ENCODE measurements at places on chromosomes 1 and 21.

- DNase-seq, result no peak
These were observed 1.3 kb downstream of the CELSR2 start for GRCh38 chr1:109250454-109251276.

DNA sequence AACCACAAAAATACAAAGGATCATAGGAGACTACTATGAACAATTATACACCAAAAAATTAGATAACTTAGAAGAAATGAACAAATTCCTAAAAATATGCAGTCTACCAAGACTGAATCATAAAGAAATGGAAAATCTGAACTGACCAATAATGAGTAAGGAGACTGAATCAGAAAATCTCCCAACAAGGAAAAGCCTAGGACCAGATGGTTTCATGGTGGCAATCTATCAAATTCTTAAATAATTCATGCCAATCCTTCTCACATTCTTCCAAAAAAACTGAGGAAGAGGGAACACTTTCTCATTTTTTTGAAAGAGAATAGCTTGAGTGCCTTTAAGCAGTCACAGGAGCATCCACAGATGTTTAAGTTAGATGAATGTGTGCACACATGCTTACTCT is 31.8 kb upstream of the DISP1 start:
- DNase-seq, result no peak

DNA sequence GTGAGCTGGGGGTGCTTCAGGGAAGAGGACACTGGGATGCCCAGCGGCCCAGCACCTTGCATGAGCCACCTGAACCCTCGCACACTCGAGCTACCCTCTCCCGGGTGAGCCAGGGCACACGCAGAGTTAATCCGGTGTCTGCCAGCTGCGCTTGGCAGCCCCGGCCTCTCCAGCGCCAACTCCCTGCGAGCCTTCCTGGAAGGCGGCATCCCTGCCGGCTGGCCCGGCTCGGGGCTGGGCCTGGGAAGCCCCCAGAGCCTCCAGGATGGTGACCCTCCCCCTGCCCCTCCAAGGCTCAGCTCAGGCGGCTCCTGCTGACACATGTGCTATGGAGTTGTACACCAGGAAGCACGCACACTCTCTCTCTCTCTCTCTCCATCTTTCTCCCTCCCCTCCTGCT is 48.7 kb downstream of the RAP1GAP start:
- no peak for DNase-seq

GRCh38 chr21:38917043-38917774 is 111.5 kb downstream of the ETS2 start:
- DNase-seq, result no peak

DNA sequence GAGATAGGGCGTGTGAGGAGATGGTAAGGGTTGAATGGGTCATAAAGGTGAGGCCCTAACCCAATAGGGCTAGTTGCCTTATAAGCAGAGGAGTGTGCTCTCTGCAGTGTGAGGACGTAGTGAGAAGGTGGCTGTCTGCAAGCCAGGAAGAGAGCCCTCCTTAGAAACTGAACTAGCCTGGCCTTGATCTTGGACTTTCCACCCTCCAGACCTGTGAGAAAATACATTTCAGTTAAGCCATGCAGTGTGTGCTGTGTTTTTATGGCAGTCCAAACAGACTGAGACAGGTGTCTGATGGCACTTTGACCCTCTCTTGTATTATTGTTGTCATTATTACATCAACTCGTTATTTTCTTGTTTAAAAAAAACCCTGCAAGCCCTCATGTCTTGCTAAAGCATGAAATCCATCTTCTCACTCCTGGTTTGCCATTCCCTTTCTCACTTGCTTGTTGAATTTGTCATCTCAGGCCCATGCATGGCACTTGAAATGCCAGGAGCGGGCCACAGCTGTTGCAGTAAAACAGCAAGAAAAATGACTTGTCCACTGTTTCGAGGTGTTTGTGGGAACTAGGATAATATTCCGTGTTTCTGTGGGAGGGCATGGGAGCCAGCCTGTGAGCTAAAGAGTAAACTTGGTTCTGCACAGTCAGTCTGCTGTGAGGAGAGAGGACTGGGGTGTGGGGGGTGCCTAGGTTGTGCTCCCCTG is 78.6 kb downstream of the STUM start:
- no peak for DNase-seq

DNA sequence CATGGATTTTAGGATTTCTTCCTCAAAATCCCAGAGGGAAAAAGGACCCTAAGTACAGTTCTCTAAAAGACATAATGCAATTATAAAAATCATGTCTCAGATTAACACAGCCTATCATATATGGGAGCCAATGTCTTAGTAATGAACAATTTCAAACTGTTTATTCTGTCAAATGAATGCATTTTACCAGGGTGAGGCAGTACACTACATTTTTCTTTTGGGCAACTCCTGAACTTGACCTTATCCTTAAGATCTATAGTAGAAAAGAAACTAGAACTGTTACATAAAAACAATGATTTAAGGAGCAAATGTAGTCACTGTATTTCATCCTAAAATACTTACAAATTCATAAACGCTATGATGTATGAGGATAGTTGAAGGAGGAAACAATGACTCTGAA is 226.3 kb upstream of the B3GALT2 start:
- DNase-seq, result no peak

- DNase-seq, result peak; percentile 50
These were observed 50.0 kb downstream of the SLC37A1 start for GRCh38 chr21:42563686-42564085.

DNA sequence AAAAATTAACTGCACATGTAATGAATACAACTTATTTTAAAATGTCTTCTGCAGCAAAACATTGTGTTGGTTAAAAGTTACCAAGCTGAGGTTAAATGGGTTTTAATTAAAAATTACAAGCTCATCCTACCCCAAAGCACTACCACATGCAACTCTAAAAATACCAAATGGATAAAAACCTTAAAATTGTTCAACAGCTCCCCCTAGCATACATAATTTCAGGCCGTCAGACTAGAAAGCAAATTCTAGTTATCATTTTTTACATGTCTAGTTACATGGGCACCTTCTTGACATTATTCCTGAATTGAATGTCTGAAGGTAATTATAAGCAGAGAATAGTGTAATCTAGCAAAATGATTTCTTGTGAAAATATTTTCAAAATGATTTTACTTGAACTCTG is 176.5 kb downstream of the C1orf21 start:
- DNase-seq, result no peak

- DNase-seq, result no peak
These were observed 77.0 kb downstream of the ATF6 start for GRCh38 chr1:161843156-161843555.

DNA sequence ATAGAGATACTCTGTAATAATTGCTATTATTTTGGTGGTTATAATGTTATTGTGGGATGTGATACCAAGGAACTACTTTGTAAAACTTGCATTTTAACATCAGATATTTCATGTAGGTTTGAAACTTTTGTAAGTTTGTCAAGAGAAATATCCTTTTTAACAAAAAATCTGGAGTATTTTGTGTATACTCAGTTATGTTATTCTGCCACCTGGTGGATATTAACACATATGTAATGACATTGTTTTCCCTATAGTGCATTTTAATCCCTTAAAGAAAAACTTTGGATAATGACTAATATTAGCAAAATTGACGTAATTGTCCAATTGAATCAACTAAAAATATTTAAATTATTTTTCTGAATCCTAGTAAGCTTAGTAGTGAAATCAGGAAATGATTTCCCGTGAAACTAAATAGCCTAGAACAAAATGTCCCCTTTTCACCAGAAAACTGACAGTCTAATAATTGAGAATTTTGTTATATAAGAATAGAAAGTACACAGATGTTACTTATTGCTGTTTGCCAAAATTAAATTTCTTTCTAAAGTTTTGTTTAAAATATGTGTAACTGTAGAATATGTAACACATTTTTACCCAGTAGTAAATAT is 39.6 kb downstream of the KCTD3 start:
- DNase-seq, result no peak

Measured in left forelimb (tissue), 1 donor.